ENCODE measurements at places on chromosomes 3 and 15.

DNA sequence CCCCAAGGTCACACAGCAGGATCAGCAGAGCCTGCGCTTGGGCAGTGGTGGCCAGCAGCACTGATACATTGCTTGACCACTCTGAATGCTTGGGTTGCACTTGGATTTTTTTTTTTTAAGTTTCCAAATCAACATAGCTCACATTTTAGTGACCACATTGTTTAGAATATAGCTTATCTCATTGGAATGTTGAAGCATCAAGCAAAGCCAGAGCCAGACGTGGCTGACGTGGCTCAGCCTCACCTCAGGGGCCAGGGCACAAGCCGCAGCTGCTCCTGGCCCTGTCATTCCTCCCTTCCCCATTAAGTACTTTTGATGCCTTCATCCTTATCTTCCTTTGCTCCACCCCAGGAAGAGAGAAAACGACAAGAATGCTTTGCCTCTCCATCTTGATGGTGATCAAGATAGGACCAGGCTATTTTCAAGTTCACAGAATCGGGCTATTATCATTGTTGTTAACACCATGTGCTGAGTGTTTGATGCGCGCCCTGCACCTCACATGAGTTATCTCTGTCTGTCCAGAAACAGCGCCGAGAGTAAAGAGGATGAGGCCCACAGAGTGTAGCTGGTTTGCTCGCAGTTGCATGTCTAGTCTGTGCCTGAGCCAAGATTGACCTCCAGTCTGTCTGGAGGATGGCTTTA is 75.8 kb downstream of the AAGAB start:
- peak; percentile 98 for DNase-seq

GRCh38 chr15:76011627-76012551 is at the start of gene NRG4:
Gene NRG4 (minus strand): TSS chr15:76012424. CDS start chr15:76011230, 1,194 bp downstream.
- no peak for DNase-seq

DNA sequence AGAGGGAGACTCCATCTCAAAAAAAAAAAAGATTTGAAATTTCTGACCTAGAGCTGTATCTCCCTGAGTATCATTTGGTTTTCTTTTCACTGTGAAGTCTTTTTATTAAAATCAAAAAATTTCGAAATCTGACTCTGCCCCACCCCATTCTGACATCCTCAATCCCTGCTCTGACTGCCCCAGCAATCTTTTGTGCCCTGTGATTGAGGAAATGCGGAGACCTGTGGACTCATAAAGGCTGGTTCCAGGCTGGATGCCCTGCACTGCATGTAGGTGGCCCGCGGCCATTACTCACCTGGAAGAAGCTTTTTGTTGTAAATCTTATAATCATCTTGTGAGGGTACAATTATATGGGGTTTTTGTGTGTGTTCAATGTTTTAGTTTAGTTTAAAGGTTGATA is 147.3 kb upstream of the SEMA6D start:
- DNase-seq = no peak

- peak; percentile 35 for DNase-seq
Measured at GRCh38 chr15:98649472-98650416, 1.4 kb downstream of the IGF1R start.

GRCh38 chr3:159987291-159987711 is 1.3 kb upstream of the IL12A start:
- DNase-seq = peak; percentile 83

GRCh38 chr15:27545494-27546255 is 553.4 kb downstream of the OCA2 start:
- no peak for DNase-seq

GRCh38 chr3:139982404-139982803 is 47.4 kb downstream of the CLSTN2 start:
- DNase-seq = no peak

DNA sequence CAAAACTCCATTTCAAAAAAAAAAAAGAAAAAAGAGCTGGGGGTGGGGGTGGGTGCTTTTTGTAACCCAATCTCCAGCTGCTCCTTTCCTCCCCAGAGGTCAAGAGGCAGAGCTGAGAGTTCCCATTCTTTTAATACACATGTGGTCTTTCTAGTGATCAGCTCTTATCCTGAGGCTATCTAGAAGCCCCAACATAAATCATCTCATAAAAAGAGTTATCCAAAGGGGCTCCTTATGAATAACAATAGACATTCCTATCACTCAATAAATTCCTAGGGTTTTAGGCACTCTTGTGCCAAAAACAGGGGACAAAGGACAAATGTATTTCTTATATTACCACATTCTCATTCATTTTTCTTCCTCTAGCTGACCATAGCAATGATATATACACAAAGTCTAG is 25.1 kb upstream of the GAP43 start:
- no peak for DNase-seq

GRCh38 chr3:150090006-150090405 is 119.3 kb upstream of the PFN2 start:
- DNase-seq = peak; percentile 69

- DNase-seq = no peak
Measured at GRCh38 chr3:32456429-32457130, 46.1 kb downstream of the CMTM6 start.

Measured in EL (cell line).